AG04450 (cell line): ENCODE measurements at places on chromosomes 1 and 21. TPM values are rescaled to one million over a fixed set of nuclear protein-coding genes. Genes with fewer than 3 reads are reported as not detected.

RHEX gene
- not detected in 2 replicates for polyA plus RNA-seq

DNA sequence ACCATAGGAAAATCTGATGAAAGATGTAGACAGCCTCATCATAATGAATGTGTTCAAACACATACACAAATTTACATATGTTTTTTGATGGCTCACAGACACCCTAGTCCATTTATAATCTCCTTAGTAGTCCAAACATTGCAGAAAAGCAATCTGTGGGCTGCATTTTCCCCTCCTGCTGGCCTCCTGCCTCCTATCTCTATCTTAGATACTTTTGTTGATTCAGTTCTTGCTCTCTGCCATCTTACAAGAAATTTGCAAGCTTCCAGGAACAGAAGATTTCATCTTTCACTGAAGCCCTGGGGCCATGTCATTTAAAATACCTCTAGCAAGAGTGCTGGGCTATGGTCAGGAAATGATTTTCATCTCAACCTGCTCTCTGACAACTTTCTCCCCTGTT, 50.6 kb downstream of the DUSP10 start:
- no peak for DNase-seq

- no peak for DNase-seq
These were observed 3.0 kb downstream of the ALX3 start for GRCh38 chr1:110067479-110067892.

- DNase-seq: no peak
These were observed at the start of gene GMEB1 for GRCh38 chr1:28668191-28668955. Gene GMEB1, plus strand, starts transcription at chr1:28668784. Its CDS starts 14,829 bp downstream, at chr1:28683613.

DNA sequence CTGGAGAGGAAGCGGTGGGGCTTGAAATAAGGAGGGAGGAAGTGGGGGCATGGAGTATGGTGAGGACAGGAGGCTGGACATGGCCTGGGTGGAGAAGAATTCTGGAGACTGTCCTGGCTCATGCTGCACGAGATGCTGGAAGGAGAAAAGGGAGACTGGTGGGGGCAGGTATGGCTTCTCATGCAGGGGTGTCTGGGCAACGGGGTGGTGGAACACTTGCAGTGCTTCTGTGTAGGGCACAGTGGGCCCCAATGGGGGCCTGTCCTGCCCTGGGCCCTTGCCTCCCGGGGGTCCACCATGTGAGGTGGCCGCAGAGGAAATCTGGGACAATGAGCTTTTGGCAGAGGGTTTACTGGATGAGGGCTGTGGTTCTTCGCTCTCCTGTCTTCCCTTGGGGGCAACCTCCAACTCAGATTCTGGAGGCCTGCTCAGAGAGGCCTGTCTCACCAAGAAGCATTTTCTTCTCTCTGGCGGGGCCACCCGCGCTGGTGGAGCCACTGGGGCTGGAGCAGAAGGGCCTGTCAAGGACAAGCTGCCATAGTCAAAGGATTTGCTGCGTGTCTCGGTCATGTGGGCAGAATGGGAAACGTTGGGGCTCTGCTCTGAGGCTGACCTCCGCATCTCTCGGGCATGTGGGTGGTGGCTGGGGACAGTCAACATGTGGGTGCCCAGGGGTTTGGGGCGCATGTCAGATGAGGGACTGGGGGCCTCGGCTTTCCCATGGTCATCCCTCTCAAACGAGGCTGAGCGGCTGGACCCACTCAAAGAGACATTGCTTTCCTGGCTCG, 96.9 kb upstream of the EDN2 start:
- no peak for DNase-seq

DNA sequence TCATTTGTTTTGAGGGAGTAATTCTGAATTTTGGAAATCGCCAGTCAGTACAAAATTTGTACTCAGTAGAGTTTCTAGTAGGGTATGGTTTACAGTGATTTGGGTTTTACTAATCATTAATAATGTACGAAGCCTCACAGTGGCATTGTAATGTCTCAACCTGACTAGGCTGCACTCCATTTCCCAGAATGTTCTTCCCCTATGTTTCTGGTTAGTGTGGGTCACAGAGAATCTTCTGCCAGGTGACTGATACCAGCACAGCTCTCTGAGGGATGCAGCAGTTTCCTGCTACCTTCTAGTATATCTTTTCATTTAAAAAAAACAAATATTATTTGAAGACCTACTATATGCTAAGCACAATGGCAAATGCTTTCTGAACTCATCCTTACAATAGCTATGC, 112.9 kb downstream of the PTPN14 start:
- DNase-seq: no peak

- DNase-seq: no peak
These were observed 68.9 kb upstream of the DMRTA2 start for GRCh38 chr1:50492142-50492541.
